ENCODE measurements at places on chromosomes 1 and 21.

DNA sequence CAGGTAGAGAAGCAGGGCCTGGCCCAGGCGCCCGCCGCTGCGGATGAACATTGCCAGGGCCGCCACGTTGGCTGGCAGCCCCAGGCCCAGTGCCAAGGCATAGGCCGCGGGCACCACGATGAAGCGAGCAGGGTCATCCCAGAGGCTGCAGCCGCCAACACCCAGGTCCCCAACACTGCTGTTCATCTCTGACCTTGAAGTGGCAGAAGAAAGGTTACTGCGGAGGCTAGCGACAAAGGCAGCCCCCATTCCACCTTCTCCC is 8.0 kb downstream of the TMEM35B start:
- DNase-seq: no peak

DNA sequence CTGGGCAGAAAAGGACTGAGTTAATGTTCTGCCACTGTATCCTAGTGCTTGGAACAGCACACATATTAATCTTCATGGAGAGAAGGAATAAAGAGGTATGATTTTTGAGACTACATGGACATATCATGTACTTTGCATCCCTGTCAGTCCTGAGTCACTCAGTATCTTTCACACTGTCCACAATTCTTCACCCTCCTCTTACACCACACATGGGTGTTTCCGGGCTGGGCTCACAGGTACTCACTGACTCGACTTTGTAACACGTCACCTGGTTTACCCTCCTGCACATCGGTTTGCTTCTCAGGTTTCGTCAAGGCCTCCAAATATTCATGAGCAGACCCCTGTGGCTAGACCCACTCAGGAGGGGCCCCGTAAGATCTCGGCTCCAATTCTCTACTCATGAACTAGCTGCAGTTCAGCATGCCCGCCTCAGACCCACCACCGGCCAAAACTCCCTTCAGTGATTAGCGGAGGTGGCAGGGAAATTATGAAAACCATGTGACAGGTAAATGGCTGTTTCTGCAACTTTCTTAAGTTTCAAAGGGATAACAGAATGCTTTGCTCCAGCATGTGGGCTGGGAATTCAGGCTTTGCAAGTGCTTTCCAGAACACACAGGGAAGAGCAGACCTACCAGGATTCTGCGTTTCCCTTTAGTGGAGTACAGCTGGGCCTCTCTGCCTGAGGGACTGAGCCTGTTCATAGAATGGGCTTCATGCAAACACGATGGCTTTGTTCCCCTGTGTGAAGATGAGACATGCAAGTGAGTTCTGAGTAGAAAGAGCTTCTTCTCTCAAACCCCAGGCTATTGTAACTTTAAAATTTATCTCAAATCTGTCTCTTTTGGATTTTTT is 31.3 kb upstream of the TRABD2B start:
- DNase-seq: no peak

DNA sequence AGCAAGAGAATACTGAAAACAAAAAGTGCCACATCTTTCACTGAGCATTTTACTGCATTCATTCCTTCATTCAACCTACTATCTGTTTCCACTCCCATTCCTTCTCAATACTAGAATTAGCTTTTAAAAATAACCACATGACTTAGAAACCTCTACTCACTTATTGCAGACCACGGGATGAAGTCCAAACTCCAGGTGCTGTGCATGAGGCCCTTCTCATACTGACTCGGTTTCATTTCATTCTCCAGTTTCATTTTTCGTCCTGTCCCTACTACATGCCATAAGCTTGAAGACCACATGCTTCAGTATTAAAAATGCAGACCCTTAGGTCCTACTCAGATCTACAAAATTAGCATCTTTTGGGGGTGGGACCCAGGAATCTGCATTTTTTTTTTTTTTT is 2.3 kb upstream of the BACH1 start:
- no peak for DNase-seq

GRCh38 chr1:23790696-23791515 is at the start of gene LYPLA2:
Gene LYPLA2 (plus strand): TSS chr1:23791145. CDS start chr1:23792683, 1,538 bp downstream.
- DNase-seq: peak; percentile 61

- no peak for DNase-seq
Observed at GRCh38 chr1:176803596-176803995, 340.6 kb downstream of the PAPPA2 start.

- no peak for DNase-seq
Observed at GRCh38 chr1:77686796-77687518, 4.5 kb upstream of the ZZZ3 start.

GRCh38 chr1:74791491-74791890 is 58.5 kb downstream of the TYW3 start:
- no peak for DNase-seq

DNA sequence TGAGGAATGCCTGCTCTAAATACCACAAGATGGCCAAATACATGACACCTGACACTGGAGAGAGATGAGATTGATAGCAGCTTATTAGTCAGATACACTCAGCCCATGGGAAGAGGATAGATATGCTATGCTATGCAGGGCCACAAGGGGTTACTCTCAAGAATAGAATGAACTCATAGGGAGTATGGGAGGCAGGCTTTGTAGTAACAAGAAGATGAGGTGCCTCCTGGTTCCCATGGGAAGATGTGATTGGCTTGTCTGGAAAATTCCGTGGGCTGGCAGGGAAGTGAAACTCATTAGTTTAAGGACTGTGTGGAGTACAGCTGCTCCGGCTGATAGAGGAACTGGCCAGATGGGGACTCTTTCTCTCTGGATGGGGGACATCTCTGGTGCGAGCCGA is 16.5 kb downstream of the CCDC30 start:
- DNase-seq: no peak

- DNase-seq: no peak
Observed at GRCh38 chr1:108718927-108719655, 6.4 kb downstream of the FNDC7 start.

GRCh38 chr1:234970731-234971476 is 157.7 kb downstream of the TOMM20 start:
- no peak for DNase-seq

DNA sequence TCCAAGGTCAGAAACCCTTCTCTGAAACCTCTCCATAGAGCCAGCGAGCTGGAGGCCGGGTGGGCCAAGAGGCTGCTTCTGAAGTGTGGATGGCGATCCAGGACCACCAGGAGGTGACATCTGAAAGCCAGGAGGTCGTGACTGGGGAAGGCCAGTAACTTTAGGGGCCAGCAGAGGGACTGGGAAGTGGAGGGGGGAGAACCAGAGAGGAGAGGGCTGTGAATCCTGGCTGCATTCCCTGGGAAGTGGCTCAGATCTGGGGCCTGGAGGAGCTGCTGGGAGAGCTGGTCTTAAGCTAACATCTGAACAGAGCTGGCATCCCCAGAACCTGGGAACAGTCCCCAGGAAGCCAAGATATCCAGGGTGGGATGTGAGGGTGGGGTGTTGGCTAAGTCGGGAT is 11.3 kb upstream of the EPHA8 start:
- no peak for DNase-seq
